ENCODE measurements at places on chromosomes 13 and 19.

DNA sequence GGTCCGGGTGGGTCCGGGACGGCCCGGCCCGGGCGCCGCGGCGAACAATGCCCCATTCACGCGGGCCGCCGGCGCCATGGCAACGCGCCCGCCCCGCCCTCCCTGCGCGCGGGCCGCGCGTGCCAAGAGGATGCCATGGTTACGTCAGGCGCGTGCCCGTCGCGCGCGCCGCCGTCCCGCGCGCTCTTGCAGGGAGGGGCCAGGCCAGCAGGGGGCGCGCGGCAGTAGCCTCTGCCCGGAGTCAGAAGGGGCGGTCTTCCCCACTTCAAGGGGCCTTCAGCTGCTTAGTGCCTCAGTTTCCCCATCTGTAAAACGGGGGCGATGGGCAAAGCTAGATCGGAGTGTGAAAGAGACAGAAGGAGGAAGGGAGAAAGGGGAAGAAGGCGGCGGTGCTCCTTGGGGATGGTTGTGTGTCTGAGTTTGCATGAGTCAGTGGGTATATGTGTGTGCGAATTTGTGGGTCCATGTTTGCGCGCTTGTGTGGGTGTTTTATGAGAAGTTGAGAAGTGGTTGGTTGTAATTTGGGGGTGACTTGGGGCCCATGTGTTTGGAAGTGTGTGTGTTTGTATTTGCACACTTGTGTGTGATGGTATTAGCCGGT lies 11.6 kb upstream of the NFIX start:
- peak; percentile 86 for DNase-seq

DNA sequence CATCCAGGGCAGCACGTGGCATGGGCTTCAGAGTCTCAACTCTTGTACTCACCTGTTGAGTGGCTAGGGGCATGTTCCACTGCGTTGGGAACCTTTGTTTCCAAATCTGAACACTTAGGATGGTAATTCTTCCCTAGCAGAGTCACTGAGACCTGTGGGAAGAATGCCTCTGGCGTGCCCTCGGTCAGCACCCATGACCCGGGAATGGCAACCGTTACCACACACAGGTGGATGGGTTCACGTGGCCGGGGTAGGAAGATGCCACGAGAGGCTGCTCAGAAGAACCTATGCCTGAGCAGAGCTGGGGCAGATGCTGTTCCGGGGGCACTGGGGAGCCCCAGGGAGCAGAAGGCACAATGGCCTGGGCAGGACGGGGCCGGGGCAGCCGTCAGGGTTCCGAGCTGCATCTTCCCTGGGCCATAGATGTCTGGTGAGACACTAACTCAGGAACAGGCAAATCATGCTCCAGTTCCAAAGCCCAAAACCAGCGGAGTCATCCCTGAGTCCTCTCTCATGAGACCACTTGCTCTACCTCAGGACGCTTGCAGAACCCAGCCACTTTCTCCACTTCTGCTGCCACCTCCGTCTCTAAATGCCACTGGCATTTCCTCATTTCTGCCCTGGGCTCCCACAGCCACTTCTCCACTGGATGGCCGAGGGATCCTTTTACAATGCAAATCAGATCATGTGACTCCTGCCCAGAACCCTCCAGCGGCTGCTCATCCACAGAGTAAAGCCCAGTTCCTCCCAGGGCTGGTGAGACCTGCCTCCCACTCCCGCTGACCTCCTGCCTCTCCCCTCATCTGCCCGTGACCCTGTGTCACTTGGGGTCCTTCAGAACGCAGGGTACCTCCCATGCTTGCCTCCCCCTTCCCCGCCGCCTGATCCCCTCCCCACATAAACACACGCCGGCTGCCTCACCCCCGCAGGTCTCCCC lies 36.7 kb downstream of the FAM124A start:
- no peak for DNase-seq

DNA sequence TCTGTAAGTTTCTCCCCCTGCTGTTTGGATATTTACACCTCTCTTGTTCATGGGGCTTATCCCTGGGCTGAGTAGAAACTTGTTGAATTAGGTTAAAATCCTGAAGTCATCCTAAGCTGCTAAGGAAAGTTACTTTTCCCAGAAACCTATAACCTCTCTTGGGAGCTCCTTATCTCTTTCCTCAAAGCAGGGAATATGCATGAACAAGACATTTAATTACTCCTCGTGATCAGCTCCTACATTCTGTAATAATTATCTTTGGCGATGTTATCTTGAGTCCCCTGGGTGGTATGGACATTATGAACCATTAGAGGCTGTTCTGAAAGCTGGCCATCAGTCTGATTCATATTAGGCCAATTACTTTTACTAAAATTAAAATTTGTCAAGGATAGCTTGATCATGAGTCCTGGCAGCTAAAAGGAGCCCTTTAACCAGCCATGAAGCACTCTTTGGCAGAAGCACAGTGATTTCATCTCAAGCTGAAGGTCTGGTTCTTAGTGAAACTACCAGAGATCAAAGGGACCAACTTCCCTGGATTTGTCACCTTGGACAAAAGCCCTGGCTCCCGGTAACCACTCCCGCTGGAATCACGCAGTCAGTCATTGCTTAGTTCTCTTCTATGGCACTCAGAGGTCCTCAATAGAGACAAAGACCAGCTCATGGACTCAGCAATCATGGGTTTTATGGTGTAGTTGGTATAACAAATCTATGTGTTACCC lies 811.8 kb downstream of the UQCRFS1 start:
- no peak for DNase-seq

GRCh38 chr19:4374498-4375163 lies 25.7 kb downstream of the SH3GL1 start:
- peak; percentile 51 for DNase-seq

GRCh38 chr19:29129148-29129547 lies 83.8 kb downstream of the UQCRFS1 start:
- no peak for DNase-seq

- DNase-seq = no peak
Observed at GRCh38 chr13:41842036-41842620, 118.8 kb downstream of the VWA8 start.

GRCh38 chr13:78770601-78771000 lies 111.6 kb upstream of the OBI1 start:
- DNase-seq = no peak

DNA sequence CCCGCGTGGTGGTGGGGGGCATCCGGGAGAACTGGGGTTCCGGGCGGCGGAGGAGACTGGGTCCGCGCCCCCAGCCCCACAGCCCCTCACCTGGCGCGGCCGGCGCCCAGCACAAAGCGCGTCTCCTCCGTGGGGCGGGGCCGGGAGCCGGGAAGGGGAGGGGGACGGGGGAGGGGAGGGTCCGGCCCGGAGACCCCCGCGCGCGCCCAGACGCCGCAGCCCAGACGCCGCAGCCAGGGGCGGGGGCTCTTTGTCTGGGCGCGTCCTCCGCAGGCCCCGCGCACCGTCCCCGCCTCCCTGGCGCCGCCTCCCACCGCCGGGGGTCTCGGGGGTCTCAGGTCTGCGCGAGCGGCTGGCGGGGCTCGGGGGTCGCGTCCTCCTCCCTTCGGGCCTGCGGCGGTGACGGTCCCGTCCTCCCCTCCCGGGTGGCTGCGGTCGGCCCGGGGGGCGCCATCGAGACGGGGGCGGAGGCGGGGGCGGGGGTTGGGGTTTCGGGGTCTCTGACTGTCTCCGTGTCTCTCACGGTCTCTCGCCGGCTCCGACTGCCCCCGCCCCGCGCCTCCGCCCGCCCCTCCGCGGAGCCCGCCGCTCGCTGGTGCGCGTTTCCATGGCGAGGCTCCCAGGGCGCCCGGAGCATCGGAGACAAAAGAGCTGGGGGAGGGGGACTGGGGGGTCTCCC lies at the start of gene PLPPR3:
PLPPR3 (minus strand) TSS at position 131 of the 679 bp plus-strand sequence. CDS start 396 bp downstream, outside the sequence.
- DNase-seq = peak; percentile 28

DNA sequence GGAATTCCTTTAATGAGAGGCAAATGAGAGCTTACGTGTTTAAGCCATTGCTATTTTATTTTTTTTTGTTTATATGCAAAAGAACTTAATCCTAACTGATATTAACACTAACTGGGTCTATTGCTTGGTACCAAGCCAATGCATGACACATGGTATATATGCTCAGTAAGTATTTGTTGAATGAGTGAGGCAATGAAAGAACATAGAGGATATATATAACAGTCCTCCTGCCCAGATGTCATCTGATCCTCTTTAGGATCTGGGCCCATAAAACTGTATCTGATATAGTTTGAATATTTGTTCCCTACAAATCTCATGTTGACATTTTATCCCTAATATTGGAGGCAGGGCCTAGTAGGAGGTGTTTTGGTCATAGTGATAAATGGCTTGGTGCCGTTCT lies 13.0 kb upstream of the ALOX5AP start:
- no peak for DNase-seq

GRCh38 chr19:1513499-1514294 lies 878 bp upstream of the ADAMTSL5 start:
- DNase-seq = no peak

- DNase-seq = peak; percentile 71
Observed at GRCh38 chr13:33352526-33352925, 67.0 kb upstream of the STARD13 start.

- DNase-seq = no peak
Observed at GRCh38 chr19:43782311-43782660, 1.5 kb upstream of the KCNN4 start.

- DNase-seq = no peak
Observed at GRCh38 chr19:1057176-1057855, 9.7 kb upstream of the ARHGAP45 start.

DNA sequence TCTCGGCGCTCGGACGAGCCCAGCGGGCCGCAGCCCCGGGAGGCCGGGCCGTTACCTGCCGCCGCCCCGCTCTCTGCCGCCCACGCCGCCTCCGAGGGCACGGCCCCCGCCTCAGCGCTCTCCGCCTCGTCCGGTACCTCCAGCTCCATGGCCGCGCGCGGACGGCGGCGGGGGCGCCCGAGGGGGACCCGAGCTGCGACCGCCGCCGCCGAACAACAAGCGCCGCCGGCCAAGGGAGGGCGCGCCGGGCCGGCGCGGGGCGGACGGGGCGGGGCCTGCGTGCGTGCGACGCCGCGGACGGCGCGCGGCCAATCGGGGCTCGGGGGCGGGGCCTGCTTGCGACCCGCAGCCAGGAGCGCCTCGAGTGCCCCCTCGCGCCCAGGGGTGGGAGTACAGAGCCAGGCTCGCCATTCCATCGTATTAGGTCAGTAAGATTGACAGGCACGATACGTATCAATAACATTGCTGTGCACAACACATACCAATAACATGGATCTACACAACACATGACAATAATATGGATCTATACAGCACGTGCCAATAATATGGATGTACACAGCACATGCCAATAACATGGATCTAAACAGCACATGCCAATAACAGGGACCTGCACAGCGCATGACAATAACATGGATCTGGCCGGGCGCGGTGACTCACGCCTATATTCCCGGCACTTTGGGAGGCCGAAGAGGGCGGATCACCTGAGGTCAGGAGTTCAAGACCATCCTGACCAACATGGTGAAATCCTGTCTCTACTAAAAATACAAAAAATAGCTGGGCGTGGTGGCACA lies at the start of gene PIP5K1C:
PIP5K1C (minus strand) TSS at position 227 of the 791 bp plus-strand sequence; CDS start at position 149, 78 bp downstream.
- peak; percentile 90 for DNase-seq

- no peak for DNase-seq
Observed at GRCh38 chr13:40439928-40440327, 226.5 kb downstream of the FOXO1 start.

DNA sequence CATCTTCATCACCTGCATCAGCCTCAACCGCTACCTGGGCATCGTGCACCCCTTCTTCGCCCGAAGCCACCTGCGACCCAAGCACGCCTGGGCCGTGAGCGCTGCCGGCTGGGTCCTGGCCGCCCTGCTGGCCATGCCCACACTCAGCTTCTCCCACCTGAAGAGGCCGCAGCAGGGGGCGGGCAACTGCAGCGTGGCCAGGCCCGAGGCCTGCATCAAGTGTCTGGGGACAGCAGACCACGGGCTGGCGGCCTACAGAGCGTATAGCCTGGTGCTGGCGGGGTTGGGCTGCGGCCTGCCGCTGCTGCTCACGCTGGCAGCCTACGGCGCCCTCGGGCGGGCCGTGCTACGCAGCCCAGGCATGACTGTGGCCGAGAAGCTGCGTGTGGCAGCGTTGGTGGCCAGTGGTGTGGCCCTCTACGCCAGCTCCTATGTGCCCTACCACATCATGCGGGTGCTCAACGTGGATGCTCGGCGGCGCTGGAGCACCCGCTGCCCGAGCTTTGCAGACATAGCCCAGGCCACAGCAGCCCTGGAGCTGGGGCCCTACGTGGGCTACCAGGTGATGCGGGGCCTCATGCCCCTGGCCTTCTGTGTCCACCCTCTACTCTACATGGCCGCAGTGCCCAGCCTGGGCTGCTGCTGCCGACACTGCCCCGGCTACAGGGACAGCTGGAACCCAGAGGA lies 2.6 kb downstream of the P2RY11 start:
- no peak for DNase-seq

DNA sequence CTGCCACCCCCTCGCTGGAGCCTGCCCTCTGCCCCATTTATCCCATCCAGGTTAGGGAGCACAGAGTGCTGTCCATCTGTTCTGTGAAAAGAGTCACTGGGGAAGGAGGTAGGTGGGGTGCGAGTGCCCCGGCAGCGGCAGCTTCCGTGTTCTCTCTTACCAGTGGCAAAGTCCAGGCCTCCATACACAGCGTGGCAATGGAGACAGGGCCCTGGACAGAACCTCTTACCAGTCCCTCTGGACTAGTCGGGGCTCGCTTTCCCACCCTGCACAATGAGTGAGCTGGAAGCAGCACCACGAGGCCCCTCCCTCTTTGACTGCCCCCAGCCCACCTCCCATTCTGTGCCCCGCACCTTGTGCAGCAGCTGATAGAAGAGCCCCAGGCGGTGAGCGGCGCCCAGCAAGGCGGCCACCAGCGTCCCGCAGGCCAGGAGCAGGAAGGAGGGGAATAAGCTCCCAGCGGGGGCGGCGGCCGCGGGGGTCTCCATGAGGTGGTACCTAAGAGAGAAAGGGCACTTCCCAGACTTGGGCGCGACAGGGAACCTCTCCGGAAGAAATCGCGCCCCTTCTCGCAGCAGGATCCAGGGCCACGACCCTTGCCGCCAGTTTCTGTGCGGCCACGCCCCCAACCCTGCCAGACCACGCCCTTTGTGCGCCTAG lies 17.5 kb downstream of the SYDE1 start:
- no peak for DNase-seq

DNA sequence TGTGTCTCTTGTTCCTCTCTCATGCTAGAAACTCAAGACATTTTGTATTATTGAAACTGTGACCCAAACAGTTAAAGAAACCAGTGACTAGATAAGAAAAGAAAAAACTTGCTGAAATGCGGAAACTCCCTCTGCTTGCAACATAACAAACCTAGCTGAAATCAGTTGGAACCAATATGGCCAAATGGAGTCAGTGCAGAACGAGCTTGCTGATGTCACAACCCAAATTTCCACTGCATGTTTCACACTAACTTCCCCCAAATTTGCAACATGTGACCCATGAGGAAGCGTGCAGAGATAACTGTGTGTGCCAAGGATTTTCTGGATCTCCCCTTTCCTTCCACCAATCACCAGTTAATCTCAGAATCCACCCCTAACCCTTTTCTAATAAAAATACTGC lies 208.0 kb downstream of the DLEU7 start:
- no peak for DNase-seq

GRCh38 chr13:46134961-46135522 lies 30.2 kb upstream of the CPB2 start:
- no peak for DNase-seq

GRCh38 chr13:108102771-108103170 lies 112.6 kb downstream of the LIG4 start:
- no peak for DNase-seq

GRCh38 chr19:19388568-19389555 lies 16.6 kb upstream of the GATAD2A start:
- peak; percentile 41 for DNase-seq

- no peak for DNase-seq
Observed at GRCh38 chr19:31135841-31136240, 213.4 kb downstream of the TSHZ3 start.

Measured in left hindlimb (tissue), 1 donor.